H1 (cell line): ENCODE measurements at places on chromosomes 6 and 20.
A peak's percentile ranks its signal among the peaks of the same experiment; 100 is the strongest.

DNA sequence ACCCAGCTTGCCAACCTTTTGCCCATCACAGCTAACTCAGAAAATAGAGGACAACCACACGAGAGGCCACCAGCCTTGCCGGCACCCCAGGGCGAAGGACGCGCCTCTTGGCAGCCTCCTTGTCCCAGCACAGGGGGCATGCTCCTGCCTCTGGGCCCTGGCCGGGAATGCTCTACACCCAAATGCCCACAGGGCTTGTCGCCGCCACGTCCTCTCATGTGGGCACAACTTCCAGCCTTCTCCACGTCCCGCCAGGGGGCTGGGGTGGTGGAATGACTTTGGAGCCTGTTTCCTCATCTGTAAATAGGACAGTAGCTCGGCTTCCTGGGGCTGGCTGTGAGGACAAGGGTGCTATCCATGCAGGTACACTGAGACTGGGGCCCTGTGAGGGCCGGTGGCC is 152.4 kb upstream of the MLN start:
- no peak for DNase-seq

- no peak for DNase-seq
Measured at GRCh38 chr20:37226889-37227288, 34.7 kb downstream of the GHRH start.

- no peak for DNase-seq
Measured at GRCh38 chr20:62719250-62719935, 10.8 kb downstream of the NTSR1 start.

DNA sequence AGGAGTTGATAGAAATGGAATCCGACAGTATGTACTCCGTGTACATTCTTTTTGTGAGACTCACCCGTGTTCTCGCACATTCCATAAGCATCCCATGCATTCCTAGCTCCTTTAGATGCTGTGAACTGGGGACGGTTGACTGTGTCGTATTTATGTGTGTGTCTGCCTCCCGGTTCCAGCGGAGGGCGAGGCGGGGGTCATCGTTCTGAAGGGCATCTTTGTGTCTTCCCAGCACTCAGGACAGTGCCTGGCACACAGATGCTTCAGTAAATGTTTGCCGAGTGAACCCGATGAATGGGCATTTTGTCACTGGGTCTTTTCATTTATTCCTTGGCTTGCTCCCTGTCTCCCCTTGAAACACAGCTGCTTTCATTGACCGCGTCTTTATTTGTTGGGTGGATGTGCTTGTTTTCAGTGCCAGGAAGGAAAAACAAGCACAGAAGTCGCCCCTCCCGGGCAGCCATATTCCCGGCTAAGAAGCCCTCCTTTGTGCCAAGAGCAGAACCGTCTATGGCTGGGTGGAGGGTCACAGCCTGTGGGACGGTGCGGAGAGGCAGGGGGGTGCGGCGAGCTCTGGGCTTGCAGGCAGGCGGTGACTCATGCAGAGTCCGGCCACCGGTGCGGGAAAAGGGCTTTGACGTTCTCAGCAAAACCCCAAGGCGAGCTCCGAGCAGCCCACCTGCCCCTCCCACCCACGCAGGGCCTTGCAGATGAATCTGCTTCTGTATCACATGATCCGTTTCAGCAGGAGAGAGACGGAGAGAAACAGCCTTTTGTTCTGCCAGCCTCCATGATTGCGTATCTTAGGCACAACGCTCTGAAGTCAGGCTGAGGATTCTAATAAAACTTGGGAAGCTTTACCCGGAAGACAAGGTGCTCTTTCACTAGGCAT is 11.2 kb upstream of the PSMG4 start:
- peak; percentile 67 for DNase-seq

DNA sequence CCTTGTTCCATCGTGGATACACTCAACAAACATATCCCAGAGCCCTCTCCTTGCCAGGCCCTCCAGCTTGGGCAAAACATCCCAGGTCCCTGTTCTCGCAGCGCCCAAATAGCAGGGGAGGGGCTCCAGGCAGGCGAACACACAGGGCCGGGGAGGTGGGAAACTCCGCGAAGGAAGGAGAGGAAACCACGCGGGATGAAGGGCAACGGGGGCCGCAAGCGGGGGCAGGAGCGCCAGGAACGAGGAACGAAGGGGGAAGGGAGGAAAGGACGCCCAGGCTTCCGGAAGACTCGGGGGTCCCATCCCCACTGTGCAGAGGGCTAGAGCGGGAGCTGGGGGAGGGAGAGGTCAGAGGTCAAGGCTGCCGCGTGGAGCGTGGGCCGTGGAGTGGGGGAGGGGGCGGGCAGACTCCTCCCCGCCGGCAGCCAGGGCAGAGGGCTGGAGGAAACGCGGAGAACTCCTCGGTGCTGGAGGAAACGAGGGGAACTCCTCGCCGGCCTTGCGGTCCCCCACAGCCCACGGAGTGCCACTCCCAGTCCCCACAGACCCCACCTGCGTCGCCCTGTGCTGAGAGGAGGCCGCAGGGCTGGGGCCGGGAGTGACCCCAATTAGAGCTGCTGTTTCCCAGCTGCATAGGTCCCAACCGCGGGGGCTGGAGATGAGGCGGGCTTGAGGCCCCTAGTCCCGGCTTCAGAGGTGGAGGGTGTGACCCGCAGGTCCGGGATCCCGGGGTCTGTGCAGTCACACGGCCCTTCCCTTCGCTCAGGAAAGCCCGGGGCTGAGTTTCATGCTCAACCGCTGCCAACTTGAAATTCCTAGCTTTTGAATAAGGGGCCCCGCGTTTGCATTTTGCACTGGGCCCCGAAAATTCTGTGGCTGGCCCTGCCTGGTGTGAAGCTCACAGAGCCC is 1.2 kb upstream of the RBM38 start:
- DNase-seq, result peak; percentile 71

DNA sequence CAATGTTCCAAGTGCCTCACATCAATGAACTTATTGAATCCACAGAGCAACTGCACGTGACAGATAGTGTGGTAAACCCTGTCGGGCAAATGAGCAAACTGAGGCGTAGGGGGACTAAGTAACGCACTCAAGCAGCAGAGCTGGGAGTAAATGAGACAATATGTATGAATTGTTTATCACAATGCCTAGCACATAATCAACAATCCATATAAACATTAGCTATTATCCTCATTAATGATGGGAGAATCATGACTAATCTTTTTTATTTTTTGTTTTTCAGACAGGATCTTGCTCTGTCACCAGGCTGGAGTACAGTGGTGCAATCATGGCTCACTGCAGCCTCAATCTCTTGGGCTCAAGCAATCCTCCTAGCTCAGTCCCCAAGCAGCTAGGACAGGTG is 43.9 kb upstream of the B4GALT5 start:
- DNase-seq, result no peak

DNA sequence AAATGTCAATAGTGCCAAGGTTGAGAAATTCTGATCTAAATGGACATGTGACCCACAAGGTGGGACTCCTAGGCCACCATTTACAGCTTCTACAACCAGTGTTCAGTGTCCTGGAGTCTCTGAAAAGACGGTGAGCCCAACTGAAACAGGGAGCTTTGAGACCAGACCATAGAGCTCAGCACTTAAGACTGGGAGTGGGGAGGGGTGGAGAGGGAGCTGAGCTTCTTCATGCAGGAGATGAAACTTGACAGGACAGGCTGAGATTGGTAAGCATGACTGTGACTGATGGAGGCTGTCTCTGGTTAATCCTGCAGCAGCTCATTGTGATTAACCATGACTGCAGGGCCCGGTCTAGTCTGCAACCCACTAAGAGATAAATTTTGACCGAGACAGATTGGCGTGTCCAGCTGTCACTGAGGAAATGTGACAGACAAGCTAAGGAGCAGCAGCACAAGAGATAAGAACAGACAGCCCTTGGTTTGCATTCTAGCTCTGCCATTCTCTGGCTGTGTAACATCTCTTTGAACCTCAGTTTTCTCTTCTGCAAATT is 1.4 kb upstream of the AAR2 start:
- no peak for DNase-seq

DNA sequence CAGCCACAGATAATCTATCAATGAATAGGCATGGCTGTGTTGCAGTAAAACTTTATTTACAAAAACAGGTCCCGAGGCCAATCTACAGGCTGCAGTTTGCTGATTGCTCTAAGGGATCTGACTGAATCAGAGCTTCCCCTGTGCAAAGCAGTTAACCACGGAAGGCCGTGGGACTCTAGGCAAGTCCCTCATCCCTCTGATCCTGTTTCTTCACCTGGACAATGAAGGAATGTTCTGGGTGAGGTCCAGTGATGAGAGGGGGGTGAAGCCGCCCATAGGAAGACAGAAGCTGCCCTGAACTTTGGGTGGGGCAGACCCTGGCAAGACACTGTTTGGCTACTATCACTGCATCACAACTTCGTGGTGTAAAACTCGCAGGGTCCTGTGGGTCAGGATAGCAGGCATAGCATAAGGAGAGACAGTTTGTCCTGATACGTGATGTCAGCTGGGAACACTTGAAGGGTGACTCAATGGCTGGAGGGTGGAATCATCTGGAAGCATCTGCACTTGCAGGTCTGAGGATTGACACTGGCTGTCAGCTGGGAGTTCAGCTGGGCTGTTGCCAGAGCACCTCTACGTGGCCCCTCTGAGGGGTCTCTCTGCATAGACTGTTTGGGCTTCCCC is 33.3 kb upstream of the TGM2 start:
- DNase-seq, result no peak

GRCh38 chr6:15491255-15491985 is 171.4 kb downstream of the DTNBP1 start:
- no peak for DNase-seq

GRCh38 chr6:167013067-167013466 is 13.9 kb downstream of the CEP43 start:
- no peak for DNase-seq

DNA sequence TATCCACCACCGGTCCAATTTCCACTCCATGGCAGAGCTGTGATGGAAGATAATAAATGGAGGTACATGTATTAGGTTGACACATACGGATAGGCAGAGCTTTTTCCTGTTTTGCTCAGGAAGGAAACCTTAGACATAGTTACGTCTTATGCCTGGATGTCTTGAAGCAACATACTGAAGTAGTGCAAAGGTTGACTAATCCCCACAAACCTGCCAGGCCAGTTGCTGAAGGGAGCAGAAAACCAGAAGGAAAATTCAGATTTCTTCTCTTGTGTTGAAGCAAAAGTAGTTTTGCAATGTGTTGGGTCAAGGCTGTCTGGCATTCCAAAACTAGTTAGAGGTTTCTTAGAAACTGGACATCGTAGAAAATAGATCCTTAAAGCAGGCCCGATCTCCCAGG is 68.7 kb downstream of the PHACTR1 start:
- DNase-seq, result no peak

DNA sequence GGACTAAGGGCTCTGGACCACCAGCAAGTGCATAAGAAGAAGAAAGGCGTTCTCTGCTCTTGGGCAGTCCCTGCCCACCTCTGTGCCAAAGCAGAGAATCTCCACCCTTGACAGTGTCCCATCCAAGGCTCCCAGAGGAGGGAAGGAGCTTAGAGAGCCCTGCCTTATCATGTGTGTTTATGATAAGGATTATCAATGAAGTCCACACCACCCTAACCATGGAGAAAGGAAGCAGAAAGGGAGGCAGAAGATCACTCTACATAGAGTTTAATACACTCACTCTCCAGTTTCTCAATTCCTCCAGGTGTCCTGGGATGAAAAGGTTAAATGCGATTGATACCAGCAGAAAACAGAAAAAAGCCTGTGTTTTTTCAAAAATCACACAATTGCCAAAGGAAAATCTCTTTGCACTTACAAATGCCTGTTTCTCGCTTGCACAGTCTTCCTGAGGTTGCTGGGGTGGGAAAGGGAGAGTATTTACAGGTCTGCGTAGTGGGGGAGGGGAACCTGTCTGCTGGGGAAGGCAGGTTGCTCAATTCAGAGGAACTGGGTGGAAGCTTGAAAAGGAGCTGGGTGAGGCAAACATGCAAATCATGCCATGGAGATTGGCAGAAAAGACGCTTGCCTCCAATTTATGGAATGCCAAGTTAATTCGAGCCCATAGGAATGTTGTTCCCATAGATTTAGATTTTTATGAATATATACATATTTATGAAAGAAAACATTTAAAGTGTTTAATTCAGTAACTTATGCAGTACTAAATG is 104.0 kb downstream of the EYA2 start:
- DNase-seq, result no peak

GRCh38 chr6:5462856-5463255 is 201.5 kb downstream of the FARS2 start:
- DNase-seq, result no peak

- no peak for DNase-seq
Measured at GRCh38 chr6:154440422-154441043, 70.0 kb downstream of the CNKSR3 start.

DNA sequence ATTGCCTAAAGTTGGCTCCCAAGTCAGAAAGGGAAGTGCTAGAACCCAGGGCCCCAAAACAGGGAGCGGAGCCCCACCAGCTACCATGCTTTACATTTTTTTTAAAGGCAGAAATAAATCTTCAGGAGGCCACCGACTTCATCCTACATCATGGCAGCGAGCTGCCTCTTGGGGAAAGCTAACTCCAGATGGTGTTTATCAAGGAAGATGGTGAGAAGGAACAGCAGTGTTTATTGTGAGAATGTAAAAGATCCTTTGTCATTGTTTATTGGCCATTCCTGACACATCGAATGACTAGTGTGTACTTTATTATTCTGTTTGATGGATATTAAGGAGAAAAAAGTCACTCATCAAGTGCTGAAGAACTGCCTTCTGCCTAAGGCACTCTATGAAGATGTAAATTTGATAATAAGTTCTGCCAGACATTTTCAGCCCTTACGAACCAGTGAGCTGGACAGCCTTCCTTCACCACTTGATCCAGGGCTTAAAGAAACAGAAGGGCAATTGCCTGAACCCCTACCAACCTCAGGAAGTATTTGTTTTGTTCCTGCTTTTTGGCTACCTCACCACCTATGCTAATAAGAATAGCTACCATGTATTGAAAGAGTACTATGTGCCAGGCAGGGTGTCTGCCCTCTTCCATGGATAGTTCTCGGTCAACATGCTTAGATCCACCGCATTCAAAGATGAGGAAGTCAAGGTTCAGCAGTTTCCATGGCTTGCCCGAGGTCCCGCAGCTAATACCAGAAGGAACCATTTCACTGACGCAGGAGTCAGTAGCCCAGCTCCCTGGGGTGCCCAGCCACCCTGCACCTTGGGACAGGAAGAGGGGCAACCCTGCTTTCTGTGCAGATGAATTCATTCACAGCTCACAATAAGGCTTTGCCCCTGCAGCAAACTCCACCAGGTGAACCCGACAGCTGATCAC is 194.7 kb upstream of the RREB1 start:
- no peak for DNase-seq

GRCh38 chr20:23094213-23094896 is 8.2 kb upstream of the CD93 start:
- DNase-seq, result no peak

DNA sequence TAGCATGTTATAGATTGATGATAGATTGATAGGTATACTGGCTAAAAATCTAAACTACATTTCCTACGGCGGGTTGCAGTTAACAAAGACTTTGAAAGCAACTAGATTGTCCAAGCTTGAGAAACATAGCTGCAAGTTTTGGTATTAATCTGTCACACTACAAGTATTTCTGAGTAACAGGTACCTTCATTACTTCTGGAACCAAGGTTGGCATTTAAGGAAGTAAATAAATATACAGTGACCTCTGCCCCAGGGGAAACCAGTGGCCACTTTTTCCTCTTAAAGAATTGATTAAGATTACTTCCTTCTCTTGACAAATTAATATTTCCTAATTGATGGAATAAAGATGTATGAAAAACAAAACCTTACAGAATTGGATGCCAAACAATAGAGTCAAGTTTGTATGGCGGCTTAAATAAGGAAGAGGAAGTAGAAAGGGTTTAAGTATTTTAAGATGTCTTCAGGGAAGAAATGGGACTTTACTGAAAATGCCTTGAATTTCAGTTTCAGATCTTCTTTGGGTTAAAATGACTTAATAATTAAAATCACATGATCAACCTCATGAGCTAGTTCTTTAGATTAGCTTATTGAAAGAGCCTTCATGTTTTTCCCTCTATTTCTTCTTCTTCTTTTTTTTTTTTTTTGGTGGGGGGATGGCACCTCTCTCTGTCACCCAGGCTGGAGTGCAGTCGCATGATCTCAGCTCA is 132.8 kb downstream of the DOK5 start:
- no peak for DNase-seq
